ENCODE measurements at places on chromosomes 7 and 10.
A peak's percentile ranks its signal among the peaks of the same experiment; 100 is the strongest.

DNA sequence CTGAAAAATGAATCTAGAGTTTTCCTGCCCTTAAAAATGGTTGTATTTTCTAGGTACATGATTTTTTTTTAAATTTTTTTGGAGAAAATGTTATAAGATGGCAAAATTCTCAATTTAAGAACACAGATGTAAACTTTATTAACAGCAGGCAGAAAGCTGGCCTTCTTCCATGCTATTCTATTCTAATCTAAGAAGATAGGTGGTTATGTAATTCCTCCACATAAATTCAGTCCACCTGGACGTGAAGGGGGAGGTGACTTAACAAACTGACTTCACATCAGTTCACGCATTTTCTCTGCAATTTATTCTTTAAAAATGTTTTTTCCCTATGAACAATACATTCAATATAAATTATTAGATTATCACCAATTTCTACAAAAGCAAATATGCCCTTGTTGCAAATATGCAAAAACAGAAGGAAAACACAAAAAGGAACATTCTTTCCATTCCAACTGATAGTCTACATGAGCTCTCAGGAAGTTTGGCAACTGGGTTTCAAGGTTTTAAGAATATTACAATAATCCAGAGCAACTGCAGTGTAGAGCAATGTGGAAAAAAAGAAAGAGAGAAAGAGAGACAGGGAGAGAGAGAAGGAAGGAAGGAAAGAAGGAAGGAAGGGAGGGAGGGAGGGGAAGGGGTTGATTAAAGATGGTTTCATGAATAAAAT, 76.8 kb downstream of the HIBADH start:
- no peak for DNase-seq

DNA sequence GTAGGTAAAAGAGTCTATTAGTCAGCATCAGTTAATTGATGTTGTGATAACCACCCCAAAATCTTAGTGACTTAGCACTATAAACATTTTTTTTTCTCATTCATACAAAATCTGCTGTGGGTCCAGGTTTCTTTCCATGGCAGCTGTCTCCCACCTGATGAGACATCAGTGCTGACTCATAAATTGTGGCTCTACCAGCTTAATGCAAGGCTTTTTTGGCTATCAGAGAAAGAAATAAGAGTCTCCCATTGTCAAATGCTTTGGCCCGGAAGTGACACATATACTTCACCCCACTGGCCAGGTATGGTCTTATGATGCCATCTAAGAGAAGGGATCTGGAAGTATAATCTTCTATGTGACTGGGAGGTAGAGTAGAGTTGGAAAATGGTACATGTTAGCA, 14.5 kb downstream of the DNAJB9 start:
- no peak for DNase-seq

GRCh38 chr7:139387594-139387993, 27.9 kb downstream of the LUC7L2 start:
- DNase-seq = no peak

- no peak for DNase-seq
Observed at GRCh38 chr10:14010101-14010558, 320.6 kb downstream of the FRMD4A start.

DNA sequence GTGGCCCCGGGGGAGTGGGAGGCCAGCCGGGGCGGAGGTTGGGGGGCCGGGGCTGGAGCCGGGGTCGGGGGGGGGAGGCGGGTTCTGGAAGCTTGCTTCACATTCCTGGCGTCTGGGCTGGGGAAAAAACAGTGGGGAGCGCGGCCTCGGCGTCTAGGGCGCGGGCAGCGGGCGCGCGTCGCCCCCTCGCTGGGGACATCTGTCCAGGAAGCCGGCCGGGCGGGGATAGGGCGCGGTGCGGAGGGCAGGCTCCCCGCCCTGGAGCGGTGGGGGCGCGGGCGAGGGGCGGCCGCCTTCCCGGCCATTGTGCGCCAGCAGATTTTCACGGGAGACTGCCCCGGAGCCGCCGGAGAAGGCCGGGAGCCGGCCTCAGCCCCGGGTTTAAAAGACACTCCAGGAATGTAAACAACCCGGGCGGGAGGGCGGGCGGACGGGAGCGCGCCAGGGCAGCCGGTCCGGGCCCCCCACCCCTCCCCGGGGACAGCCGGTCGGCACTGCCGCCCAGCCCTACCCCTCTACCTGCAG, 1.4 kb downstream of the ZMIZ1 start:
- DNase-seq = peak; percentile 75

DNA sequence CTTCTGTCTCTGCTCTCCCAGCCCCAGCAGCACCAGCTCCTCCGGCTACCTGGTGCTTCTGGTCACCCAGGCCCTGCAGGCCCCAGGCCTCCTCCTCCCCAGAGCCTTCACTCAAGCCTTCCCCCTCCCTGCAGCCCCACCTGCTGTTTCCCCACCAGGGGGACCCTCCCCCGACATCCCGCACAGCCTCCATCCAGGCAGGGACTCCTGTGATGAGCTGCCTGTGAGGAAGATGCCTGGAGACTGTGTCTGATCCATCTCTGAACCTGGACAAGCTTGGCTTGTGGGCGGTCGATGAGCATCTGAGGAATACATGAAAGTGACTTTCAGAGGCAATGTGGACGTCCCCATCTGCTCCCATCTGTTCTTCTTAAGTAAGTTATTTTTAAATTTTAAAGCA, 45.0 kb downstream of the RAMP3 start:
- DNase-seq = no peak

GRCh38 chr7:139648391-139648861, 124.9 kb downstream of the CLEC2L start:
- no peak for DNase-seq

Measured in stomach (tissue), 19 donors.